ENCODE measurements at places on chromosomes 16 and 17. TPM values are rescaled to one million over a fixed set of nuclear protein-coding genes. Genes with fewer than 3 reads are reported as not detected.
A peak's percentile ranks its signal among the peaks of the same experiment; 100 is the strongest.

Gene OMG
- 0.18 TPM for total RNA-seq

Gene KRT31
- total RNA-seq: not detected

DNA sequence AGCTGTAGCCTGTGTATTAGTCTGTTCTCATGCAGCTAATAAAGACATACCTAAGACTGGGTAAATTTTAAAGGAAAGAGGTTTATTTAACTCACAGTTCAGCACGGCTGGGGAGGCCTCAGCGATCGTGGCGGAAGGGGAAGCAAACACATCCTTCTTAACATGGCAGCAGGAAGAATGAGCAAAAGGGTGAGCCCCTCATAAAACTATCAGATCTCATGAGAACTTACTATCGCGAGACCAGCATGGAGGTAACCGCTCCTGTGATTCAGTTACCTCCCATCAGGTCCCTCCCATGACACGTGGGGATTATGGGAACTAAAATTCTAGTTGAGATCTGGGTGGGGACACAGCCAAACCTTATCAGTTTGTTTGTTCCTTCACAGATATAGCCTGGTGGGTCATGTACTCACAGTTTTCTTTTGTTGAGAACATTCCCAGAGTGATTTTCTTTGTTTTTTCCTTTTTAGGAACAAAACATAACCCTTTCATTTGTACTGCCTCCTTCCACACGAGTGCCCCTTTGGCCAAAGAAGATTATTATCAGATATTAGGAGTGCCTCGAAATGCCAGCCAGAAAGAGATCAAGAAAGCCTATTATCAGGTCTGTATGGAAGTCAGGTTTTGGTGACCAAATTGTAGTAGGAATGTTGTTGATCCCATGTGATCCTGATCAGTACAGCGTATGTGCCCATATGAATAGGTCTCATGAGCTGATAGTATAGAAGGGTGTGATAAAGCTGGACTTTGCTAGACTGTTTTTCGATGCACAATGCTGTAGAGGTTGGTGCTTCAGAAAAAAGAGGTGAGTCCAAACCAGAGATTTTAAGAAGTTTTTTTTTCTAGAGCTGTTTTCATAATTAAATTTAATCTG is 8.5 kb downstream of the DNAJA3 start:
- no peaks in the 10 kb centered on the region for H3K4me1 ChIP-seq
- no peaks in the 10 kb centered on the region for H3K36me3 ChIP-seq
- H3K27ac ChIP-seq: no peak overlapping the region
- no peaks in the 10 kb centered on the region for H3K27me3 ChIP-seq
- no peak overlapping the region for H3K4me3 ChIP-seq
- DNase-seq: no peak

DNA sequence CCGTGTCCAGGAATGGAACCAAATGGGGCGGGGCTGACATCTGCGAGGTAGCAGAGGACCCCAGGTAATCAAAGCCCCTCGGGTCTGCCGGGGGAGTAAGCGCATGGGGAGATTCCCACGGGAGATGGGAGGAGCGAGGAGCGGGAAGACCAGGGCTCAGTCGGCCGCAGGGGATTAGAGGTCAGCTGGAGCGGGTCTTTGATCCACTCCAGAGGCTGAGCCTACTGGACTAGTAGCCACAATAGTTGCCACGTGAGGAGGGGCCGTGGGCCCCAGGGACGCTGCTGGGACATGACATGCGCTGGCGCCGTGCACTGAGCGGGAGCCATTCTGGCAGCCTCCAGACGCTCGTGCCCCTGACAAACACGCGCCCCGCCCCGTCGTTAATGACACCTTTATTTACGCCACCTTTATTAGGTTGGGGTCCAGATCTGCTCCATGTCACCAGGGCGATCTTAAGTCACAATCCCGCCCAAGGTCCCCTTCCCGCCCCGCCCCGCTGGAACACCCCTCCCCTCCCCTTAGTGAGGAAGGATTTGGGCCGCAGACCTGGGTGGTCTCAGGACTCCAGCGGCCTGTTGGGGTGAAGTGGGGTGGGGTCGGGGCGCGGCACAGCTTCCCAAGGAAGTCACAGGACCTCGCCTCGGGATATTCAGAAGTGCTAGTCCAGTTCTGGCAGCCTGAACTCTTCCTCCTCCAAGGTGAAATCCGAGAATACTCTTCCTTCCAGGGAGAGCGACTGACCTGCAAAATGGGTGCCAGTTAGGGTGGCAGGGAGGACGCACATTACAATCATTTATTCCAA is 15.0 kb downstream of the PPY start:
- no peak overlapping the region for H3K4me3 ChIP-seq
- no peak for DNase-seq
- no peak overlapping the region for H3K27ac ChIP-seq
- peaks cover 5% of the 10 kb centered on the region for H3K27me3 ChIP-seq
- H3K4me1 ChIP-seq: no peaks in the 10 kb centered on the region

GRCh38 chr17:48307814-48308411 is 122.1 kb downstream of the SKAP1 start:
- no peaks in the 10 kb centered on the region for H3K27me3 ChIP-seq
- peaks cover 8% of the 10 kb centered on the region for H3K4me1 ChIP-seq
- peaks cover 3% of the 10 kb centered on the region for H3K36me3 ChIP-seq
- no peak for DNase-seq

GRCh38 chr16:50274326-50275097 is 8.2 kb downstream of the ADCY7 start:
- no peak for DNase-seq
- H3K4me1 ChIP-seq: peaks cover 56% of the 10 kb centered on the region
- no peaks in the 10 kb centered on the region for H3K36me3 ChIP-seq
- peak overlapping the region; percentile 93 for H3K27ac ChIP-seq

- no peaks in the 10 kb centered on the region for H3K4me1 ChIP-seq
- DNase-seq: no peak
- H3K27ac ChIP-seq: no peak overlapping the region
- peaks cover 3% of the 10 kb centered on the region for H3K27me3 ChIP-seq
- no peak overlapping the region for H3K4me3 ChIP-seq
Measured at GRCh38 chr16:66477028-66477515, 50.0 kb downstream of the BEAN1 start.

DNA sequence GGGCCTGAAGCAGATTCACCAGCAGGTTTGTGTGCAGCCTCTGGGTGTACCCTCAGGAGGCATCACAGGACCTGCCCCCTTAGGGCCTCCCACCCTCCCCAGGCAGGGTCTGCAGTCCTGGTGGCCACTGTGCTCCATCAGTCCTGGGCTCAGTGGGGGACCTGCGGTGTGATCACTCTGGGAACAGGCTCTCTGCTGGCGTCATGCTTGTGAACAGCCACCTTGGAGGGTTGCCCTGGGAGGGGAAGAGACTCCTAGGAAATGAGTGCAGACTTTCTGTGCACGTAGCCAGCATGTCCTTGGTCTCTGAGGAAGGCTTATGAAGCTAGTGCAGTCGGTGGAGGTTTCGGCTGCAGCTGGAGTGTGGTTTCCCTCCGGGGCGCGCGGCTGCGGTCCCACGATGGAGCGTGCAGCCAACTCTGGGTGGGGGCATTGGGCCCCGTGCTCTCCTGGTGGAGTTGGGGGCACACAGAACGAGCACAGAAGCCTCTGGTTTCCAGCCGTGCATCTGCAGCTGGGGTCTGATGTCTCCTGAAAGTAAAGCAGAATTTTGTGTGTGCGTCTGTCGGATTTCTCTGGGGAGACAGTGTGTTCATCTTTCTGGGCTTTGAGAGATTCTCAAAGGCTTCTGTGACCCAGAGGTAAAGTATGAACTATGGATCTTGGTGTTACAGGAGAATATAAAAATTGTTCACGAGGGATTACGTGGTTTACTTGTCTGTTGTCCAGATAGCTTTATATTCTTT is 68.1 kb upstream of the ZNF750 start:
- no peak for DNase-seq
- H3K4me1 ChIP-seq: peaks cover 4% of the 10 kb centered on the region
- no peak overlapping the region for H3K27ac ChIP-seq

- H3K36me3 ChIP-seq: peaks cover 3% of the 10 kb centered on the region
- no peak overlapping the region for H3K27ac ChIP-seq
- peaks cover 17% of the 10 kb centered on the region for H3K4me1 ChIP-seq
- H3K27me3 ChIP-seq: no peaks in the 10 kb centered on the region
Measured at GRCh38 chr16:12291989-12292759, 315.6 kb downstream of the SNX29 start.
